ENCODE measurements at places on chromosomes 3 and 15.

- DNase-seq = no peak
Observed at GRCh38 chr3:114022145-114022802, 34.1 kb downstream of the CCDC191 start.

DNA sequence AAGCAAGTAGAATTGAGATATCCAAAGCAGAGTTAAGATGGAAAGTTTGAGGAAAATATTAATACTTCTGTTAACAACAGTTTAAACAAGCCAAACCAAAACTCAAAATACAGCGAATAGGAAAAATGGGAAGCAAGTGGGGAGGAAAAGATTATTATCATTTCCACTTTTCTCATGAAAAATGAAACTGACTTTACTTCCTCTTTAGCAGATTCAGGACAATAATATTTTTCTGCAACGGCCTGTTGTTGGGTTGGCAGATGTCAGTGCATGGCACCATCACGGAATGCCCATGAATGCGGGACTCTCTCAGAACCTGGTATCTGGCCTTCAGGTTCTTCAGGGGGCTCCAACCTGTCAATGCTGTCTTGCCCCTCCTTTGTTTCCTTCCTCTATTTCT lies 11.1 kb downstream of the ANKUB1 start:
- DNase-seq = no peak

- no peak for DNase-seq
Observed at GRCh38 chr15:33915571-33916407, 52.5 kb upstream of the CHRM5 start.

DNA sequence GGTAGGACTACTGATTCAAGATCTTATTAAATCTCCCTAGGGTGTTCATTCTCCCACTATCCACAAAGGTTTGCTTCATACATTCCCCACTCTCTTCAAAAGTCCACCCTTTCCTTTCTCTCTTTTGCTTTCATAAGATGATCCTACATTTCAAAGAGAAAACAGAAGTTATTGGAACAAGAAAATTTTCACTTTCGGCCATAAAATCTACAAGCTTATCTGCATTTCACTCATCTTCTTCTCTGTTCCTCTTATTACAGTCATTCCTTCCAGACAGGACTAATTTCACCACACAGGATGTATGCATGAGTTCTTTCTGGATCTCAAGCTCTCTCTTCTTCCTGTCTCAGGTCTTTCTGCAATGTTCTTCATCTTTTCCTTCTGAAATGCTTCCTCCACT lies 238.7 kb downstream of the ISL2 start:
- no peak for DNase-seq

GRCh38 chr15:38514601-38515000 lies 50.0 kb downstream of the RASGRP1 start:
- DNase-seq = no peak

DNA sequence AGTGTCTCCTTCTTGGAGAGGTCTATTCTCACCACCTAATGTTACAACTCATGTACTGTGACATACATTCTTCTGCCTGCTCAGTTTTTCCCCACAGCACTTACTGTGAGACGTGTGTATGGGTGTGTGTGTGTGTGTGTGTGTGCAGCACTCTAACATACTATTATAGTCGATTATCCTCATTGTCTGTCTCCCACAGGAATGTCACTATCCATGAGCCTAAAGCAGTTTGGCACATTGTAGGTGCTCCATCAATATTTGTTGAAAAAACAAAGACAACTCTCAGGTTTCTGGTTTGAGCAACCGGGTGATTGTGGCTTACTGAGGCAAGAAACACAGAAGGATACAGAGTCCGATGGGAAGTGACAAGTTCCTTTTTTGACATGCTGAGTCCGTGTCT lies 8.6 kb upstream of the ZNF148 start:
- DNase-seq = no peak
